ENCODE measurements at places on chromosomes 13 and 19. TPM values are rescaled to one million over a fixed set of nuclear protein-coding genes. Genes with fewer than 3 reads are reported as not detected.
A peak's percentile ranks its signal among the peaks of the same experiment; 100 is the strongest.

DNA sequence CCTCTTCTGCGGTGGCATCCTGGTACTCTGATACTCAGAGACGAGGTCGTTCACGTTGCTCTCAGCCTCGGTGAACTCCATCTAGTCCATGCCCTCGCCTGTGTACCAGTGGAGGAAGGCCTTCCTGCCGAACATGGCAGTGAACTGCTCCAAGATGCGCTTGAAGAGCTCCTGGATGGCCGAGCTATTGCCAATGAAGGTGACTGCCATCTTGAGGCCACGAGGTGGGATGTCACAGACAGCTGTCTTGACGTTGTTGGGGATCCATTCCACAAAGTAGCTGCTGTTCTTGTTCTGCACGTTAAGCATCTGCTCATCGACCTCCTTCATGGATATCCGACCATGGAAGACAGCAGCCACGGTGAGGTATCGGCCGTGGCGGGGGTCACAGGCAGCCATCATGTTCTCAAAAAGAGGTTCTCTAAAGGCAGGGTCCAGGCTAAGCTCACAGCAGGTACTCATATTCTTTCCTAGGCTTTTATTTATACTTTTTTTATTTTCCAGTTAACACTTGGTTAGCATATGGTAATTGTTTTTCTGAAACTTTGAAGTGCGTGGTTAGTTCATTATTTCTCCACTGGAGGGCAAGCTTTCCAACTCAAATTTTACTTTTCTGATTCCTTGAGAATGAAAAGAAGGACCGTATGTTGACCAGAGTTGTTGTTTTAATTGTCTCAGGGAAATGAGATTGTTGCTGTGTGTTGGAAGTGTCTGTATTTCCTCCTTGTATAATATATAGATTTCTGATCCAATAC lies 72.4 kb upstream of the RGCC start:
- DNase-seq, result no peak

DNA sequence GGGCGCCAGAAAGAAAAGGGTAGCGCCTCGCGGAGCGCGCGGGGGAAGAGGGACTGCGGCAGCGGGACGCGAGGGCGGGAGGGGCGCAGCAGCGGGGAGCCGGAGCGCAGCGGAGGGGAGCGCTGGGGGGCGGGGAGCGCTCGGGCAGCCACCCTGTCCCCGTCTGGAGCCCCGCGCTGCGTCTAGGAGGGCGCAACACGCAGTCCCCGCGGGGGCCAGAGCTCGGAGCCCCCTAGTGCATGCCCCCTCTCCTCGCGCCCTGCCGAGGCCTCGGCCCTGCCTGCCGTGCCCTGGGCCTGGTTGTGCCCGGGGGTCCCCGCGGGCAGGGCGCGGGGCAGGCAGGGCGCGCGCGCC lies 37.9 kb downstream of the SOX1 start:
- DNase-seq, result no peak

GRCh38 chr19:16247353-16248182 lies 49.9 kb downstream of the AP1M1 start:
- DNase-seq, result peak; percentile 60

DNA sequence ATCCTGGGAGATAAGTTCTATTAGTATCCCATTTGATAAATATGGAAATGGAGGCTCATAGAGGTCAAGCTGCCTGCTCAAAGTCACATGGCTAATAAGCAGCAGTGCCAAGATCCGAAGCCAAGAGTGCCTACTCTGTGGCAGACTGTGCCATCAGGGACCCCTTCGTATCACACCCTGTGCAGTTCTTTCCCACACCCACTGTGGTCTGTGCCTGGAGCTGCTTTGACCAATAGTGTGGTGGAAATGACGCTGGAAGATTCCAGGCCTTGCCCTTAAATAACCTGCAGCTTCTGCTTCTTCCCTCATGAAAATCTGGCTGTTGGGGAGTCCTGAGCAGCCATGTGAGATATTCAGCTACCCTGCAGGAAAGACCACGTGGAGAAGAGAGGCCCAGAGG lies 10.1 kb downstream of the OPA3 start:
- DNase-seq, result no peak

GRCh38 chr13:78826312-78826711 lies 167.4 kb upstream of the OBI1 start:
- no peak for DNase-seq

DNA sequence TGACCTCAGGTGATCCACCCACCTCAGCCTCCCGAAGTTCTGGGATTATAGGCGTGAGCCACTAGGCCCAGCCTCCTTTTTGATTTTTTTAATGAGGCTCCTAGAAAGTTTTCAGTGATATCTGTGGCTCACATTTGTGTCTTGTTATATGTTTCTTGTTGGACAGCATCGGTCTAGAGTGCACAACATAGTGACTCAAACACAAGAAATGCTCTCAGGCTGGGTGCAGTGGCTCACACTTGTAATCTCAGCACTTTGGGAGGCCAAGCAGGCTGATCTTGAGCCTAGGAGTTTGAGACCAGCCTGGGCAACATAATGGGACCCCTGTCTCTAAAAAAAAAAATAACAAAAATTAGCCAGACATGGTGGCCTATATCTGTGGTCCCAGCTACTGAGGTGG lies 8.2 kb downstream of the PHF11 start:
- DNase-seq, result no peak

GRCh38 chr19:18292810-18293641 lies 11.6 kb upstream of the JUND start:
- no peak for DNase-seq

Gene CEACAM8
- not detected for total RNA-seq

DNA sequence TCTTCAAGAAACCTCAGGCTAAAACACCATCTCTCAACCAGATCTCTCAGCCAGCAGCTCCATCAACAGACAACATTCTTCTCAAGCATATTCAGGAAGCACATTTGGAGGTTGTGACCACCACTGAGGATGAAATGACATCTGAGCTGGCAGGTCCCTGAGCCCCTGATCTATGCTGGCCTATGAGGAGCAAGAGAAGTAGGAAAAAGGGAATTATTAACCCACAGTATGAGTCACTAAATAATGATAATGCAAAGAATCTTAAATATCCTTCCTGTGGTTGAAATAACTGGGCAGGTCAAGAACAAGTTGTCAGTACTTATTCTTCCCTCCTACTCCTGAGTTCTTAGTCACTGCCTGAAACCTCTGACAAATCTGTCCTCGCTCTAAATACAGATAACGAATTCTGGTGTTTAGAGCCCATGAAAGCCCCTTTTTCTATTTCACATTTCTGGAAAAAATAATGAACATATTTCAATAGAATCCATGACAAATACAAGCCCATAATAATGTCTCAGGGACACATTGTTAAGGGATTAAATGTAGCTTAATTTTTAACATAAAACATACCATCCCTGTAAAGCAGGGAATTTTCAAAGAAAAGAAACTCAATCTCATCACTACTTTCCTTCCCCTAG lies 225.8 kb upstream of the IRS2 start:
- DNase-seq, result no peak

Gene GDF15
- 0.50 TPM for total RNA-seq
